ENCODE measurements at places on chromosomes 6 and 20.
A peak's percentile ranks its signal among the peaks of the same experiment; 100 is the strongest.

GRCh38 chr20:10309326-10309725 is 90.7 kb downstream of the SNAP25 start:
- DNase-seq = no peak

- no peak for DNase-seq
These were observed 3.7 kb upstream of the NCOA6 start for GRCh38 chr20:34829191-34829590.

DNA sequence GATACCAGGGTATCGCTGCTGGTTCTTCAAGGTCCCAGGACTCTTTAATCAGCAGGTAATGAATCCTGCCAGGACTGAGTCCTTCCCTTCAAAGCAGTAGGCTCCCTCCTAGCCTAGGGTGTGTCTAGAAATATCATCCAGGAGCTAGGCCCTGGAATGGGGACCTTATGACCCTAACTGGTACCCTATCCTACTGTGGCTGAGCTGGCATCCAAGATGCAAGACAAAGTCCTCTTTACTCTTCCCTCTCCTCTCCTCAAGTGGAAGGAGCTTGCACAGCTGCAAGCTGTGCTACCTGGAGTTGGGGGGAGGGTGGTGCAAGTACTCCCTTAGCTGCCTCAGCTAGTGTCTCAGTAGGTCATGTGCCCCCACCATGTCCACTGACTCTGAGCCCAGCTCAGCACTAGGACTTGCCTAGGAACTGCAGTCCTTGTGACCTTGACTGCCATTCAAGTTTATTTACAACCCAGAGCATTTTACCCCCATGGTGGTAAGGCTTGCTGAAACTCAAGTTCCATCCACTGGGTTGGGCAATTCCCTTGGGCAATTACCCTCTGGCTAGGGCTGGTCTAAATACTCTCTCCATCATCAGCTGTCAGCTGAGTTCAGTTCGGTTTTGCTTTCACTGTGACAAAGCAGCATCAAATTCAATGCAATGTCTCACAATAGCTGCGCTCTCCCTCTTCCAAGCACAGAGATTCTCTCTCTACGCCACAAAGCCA is 48.4 kb upstream of the TOP1 start:
- no peak for DNase-seq

- DNase-seq = no peak
These were observed 47.6 kb downstream of the PPP1R3G start for GRCh38 chr6:5132731-5133130.

- DNase-seq = no peak
These were observed 11.7 kb downstream of the VNN2 start for GRCh38 chr6:132746048-132746447.

DNA sequence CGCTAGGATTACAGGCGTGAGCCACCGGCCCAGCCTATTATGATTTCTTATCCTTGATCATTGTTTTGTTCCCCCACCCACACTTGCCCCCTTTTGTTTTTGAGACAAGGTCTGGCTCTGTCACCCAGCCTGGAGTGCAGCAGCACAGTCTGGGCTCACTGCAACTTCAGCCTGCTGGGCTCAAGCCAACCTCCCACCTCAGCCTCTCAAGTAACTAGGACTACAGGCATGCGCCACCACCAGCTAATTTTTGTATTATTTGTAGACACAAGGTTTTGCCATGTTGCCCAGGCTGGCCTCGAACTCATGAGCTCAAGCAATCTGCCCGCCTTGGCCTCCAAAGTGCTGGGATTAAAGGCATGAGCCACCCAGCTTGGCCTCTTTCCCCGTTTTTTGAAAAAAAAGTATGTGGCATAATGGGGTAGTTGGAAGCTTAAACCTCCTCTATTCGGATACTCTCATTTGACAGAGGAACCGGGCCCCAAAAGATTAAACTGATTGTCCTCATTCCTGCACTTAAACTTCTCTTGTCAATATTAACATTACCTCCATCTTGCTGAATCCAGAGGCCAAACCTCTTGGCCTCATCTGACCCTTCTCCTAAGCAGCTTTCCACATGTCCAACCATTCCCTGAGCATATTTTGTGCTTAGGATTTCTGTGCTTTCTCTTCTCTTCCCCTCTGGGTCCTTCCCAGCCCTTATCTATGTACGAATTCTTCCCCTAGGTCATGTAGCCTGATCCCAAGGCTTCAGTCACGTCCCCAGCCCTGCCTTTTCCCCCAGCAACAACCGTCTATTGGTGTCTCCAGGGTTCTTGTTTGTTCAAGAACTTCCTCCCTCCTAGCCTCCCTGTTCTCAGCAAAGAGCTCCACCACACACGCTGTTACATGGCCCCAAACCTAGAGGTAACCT is 6.1 kb upstream of the EZR start:
- no peak for DNase-seq

- no peak for DNase-seq
These were observed 31.1 kb downstream of the CEBPB start for GRCh38 chr20:50221501-50222308.

DNA sequence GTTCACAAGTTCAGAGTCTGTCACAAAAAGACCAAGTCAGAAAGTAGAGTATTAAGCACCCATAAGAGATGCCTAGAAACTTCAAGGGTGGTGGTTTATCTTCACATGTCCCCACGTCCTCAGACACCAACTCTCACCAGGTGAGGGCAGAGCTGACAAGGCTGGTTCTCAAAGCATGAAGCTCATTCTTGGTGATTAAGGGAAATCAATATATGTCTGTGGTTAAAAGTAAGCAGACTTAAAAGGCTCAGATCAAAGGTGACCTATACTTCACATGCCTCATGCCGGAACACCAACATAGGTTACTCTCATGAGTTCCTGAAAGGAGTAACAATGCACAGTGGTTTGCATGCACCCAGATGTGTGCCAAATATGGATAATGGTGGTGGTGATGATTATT is 27.0 kb downstream of the IL17A start:
- no peak for DNase-seq

DNA sequence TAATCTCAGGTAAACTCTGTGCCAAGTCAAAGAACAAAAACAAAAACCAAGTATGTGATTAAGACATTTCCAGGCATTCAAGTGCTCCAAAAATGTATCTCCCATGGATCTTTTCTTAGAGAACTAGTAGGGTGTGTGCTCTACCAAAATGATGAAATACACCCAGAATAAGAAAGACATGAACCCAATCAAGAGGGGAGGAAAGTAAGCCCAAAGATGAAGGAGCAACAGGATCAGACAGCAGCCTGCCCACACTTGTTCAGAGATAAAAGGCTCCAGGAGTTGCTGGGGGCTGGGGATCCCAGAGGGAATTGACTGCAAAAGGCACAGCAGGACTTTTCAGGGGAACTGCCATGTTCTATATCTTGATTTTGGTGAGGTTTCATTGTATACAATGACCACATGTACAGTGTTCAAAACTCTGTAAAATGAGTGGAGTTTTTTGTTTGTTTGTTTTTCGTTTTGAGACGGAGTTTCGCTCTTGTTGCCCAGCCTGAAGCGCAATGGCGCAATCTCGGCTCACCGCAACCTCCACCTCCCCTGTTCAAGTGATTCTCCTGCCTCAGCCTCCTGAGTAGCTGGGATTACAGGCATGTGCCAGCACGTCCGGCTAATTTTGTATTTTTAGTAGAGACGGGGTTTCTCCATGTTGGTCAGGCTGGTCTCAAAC is 24.4 kb downstream of the GCM1 start:
- DNase-seq = no peak

GRCh38 chr6:89680150-89680549 is 41.6 kb upstream of the LYRM2 start:
- DNase-seq = no peak

- DNase-seq = no peak
These were observed 85.6 kb downstream of the PDE7B start for GRCh38 chr6:135937106-135937505.

- no peak for DNase-seq
These were observed 25.8 kb upstream of the FABP7 start for GRCh38 chr6:122753688-122754056.

GRCh38 chr20:50399917-50400704 is 110.1 kb upstream of the PTPN1 start:
- DNase-seq = no peak

GRCh38 chr6:24906314-24906713 is 29.4 kb downstream of the RIPOR2 start:
- DNase-seq = no peak

- no peak for DNase-seq
These were observed 19.0 kb upstream of the STX11 start for GRCh38 chr6:144131248-144131709.

- no peak for DNase-seq
These were observed 18.1 kb downstream of the CST9 start for GRCh38 chr20:23587631-23588030.

- no peak for DNase-seq
These were observed 151.9 kb downstream of the CDKAL1 start for GRCh38 chr6:20686142-20686541.

GRCh38 chr6:161578478-161578877 is 304.6 kb upstream of the AGPAT4 start:
- DNase-seq = no peak

- DNase-seq = no peak
These were observed 26.9 kb upstream of the FANCE start for GRCh38 chr6:35425284-35425683.

DNA sequence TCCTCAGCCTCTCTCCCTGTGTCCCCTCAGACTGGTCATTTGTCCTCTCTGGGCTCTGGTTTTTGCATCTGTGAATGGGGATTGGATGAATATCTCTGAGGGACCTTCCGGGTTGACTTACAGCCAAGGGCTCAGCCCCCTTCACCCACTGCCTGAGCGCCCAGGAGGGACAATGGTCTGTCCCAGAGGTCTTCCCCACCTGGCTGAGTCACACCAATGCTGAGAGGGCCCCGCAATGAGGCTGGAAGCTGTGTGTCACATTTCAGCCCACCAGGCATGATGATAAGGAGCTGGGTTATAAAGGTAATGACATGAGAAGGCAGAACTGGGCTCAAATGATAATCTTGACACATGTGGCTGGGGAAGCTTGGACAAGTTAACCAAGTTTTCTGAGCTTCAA is 70.5 kb downstream of the TOX2 start:
- no peak for DNase-seq

GRCh38 chr6:7496266-7496875 is 45.1 kb upstream of the DSP start:
- no peak for DNase-seq

DNA sequence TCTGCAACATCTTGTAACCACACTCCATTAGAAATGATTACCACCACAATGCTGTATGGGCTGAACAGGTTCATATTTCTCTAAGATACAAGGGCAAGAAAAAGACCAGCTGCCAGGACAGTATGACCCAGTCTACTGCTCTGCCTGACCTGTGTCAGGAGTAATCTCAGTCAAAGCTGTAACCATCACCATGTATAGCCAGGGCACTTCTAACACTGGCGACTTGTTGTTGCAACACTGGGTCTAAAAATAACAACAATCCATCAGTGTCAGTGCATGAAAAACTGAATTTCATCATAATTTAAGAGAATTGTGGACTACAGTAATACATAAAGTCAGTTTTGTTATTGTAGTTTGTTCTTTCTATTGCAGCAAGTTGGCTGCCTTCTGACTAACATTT is 738.6 kb upstream of the ADGRB3 start:
- DNase-seq = no peak

GRCh38 chr20:12773936-12774335 is 234.8 kb upstream of the SPTLC3 start:
- DNase-seq = peak; percentile 75

- DNase-seq = no peak
These were observed 159.5 kb downstream of the LY86 start for GRCh38 chr6:6748001-6748400.

DNA sequence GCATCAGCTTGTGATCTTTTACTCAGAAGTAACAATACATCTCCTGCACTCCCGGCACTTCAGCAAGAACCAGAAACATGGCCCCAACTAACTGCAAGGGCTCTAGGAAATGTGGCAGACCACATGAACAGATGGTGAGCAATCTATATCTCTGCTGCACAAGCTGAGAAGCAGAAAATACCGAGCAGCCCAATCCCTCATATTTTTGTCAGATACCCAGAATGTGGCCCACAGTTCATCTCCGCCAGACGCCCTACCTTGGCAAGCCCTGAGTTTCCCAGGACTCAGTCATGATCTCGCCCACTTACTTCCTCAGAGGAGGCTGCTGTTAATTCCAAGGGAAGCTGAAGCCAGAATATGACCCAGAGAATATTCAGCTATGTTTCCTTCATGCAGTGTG is 63.1 kb upstream of the PHACTR1 start:
- DNase-seq = no peak

DNA sequence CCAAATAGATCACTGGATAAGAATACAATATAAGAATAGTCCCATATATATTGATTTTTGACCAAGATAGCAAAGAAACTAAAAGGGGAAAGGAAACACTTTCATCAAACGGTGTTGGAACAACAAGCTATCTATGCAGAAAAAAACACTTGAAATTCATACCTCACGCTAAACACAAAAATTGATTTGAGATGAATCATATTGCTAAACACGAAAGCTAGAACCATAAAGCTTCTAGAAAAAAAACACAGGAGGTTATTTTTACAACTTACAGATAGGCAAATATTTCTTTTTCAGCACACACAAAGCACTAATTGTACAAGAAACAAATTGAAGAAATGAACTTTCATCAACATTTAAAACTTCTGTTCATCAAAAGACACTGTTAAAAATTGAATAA is 36.7 kb upstream of the TMEM14A start:
- no peak for DNase-seq

- DNase-seq = no peak
These were observed 194.4 kb downstream of the BMP7 start for GRCh38 chr20:57071954-57072583.

- no peak for DNase-seq
These were observed 41.4 kb downstream of the LAMP5 start for GRCh38 chr20:9555781-9556180.

DNA sequence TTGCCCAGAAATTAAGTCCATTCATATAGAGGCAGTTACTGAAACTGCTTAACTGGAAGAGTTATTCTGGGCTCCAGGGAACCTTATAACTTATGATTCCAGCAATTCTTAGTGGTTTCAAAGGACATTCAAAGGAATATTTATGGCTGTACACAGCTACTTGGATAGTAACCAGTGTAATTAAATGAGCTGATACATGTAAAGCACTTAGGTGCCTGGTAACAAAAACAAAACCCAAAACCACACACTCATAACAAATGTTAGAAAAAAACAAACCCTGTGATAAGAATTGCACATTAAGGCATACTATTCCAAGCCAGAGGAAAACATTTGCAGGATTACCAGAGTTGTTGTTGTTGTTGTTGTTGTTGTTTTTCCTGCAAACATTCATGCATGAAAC is 51.5 kb downstream of the STK4 start:
- DNase-seq = no peak

GRCh38 chr6:137783710-137784109 is 83.3 kb upstream of the TNFAIP3 start:
- DNase-seq = no peak

- no peak for DNase-seq
These were observed 148.9 kb upstream of the SIM1 start for GRCh38 chr6:100613656-100614055.

DNA sequence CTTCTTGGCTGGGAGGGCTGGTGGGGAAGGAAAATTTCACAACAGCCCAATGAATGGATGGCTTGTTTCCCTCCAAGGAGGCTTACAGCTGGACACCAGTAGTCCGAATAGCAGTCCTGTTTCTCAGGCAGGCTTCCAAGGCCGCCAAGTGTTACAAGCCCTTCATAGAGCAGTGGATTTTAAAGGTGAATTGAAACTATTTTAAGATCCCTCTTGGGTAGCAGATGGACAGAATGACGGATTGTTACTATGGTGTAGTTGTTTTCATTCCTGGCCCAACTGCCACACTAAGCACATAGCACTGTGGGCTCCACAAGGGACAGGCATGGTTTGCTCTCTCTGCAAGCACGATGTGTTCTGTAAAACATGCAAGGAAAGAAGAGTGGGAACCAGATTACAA is 203.3 kb upstream of the TAB2 start:
- DNase-seq = no peak
